Fibroblast of skin of back (primary cell): ENCODE measurements at places on chromosomes 13 and 19.

DNA sequence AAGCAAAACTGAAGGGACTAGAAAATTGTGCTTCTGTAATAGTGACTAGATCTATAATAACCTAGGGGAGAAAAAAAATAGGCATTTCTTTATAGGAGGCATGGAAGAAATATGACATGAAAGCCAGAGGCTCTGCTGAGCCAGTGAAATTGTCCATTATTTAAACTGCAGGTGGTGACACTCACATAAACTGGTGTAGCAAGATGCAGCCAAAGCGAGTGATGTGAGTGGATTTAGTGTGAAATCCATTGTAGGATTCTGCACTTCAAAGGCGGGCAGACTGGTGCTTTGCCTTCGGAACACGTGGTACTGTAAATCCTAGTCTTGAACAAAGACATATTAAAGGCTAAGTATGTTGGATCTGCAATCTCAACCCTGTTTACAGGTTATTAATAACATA, 361.9 kb downstream of the TBC1D4 start:
- DNase-seq, result no peak

DNA sequence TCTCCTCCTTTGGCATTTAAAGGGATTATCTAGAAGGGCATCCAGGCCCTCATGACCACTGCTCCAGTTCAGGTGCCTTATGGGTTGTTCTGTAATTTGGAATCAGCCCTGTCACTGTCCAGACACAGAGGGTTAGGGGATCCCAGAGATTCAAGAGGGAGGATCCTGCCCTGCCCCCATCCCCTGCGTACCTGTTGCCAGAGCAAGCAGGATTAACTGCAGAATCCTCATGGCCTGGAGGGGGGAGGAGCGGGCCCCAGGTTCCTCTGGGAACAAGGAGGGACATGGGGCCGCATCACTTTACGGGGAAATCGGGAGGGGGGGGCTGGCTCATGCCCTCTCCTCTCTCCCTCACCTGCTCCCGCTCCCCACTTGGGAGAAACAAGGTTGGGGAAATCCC, 1.0 kb downstream of the KLK11 start:
- no peak for DNase-seq

- no peak for DNase-seq
Observed at GRCh38 chr13:114275304-114275703, 6.1 kb upstream of the UPF3A start.

GRCh38 chr19:38840583-38840968, 9.0 kb upstream of the ECH1 start:
- no peak for DNase-seq

DNA sequence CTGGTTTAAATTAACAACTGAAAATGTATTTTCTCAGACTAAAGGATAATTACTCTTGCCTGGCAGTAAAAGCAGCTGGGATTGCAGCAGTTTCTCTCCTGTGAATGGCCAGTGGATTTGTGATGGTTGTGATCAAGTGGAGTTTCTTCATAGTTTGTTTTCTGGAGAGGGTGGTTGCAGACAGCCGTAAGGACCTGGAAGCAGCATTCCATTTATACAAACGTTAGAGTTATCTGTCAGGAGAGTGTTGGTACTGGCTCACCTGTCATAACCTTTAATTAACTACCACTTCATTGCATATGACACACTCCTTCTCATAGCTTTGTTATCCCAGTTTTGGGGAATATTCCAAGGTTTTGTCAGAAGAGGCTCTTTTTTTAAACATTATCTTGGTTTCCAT, 258.4 kb upstream of the SLC10A2 start:
- DNase-seq, result no peak

DNA sequence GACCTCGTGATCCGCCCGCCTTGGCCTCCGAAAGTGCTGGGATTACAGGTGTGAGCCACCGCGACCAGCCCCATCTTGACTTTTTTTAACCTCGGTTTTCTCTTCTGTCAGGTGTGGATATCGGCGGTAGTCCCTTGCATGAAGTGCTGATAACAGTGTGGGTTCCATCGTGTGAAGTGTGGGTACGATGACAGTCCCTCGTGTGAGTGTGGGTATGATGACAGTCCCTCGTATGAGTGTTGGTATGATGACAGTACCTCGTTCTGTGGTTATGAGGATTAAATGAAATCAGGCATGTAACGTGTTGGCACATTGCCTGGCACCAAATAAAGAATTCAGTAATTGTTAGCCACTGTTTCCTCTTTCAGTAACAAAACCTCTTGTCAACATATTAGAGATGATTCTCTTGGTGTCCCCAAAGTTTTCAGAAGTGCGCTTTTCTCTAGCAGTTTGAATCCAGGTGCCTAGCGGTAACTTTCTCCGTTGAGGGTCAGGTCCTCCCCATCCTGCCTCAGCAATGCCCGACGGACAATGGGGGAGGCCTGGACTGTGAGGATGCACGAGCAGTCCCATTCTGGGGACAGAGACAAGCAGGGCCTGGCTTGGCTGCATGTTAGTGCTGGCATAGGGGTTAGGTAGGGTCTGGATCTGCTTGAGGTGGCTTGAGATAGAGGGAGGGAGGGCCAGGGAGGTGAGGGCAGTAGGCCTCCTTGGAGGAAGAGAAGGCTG, 15.3 kb downstream of the GATAD2A start:
- DNase-seq, result peak; percentile 18

- DNase-seq, result no peak
Observed at GRCh38 chr13:21568854-21569253, 35.1 kb downstream of the MICU2 start.

GRCh38 chr19:10270180-10270615, 722 bp upstream of the ICAM1 start:
- DNase-seq, result no peak

DNA sequence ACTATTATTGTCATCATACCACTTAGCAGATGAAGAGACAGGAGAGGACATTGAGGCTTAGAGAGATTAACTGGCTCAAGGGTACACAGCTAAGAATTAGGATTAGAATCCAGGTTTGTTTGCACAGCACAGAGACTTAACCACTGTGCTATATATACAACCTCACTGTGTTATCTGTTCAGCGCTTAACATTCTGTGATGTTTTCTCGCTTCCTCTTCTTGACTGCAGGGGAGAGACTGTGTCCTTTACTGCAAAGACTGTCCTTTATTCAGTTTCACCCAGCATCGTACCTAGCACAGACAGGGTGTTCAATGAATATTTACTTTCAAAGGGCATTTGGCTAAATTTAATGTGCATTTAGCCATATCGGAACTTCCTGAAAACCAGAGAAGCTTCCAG, 54.9 kb upstream of the PCDH8 start:
- DNase-seq, result no peak

- DNase-seq, result peak; percentile 39
Observed at GRCh38 chr19:46537136-46538097, 41.8 kb upstream of the PNMA8B start.

DNA sequence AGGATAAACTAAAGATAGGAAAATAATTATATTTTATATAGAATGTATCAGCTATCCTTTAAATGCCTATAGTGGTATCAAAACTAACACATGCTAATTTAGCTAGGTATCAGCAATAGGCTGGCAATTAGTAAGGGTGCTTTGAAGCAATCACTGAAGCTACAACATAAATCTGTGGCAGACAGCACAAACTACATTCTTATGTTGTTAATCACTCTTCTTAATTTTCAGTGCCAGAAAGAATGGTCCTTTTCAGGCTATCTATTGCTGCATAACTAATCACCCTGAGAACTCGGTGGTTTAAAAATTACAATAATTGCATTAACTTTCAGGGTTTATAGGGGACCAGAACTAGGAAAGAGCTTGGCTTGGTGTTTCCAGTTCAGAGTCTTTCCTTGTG, 963.1 kb downstream of the EFNB2 start:
- DNase-seq, result peak; percentile 14

DNA sequence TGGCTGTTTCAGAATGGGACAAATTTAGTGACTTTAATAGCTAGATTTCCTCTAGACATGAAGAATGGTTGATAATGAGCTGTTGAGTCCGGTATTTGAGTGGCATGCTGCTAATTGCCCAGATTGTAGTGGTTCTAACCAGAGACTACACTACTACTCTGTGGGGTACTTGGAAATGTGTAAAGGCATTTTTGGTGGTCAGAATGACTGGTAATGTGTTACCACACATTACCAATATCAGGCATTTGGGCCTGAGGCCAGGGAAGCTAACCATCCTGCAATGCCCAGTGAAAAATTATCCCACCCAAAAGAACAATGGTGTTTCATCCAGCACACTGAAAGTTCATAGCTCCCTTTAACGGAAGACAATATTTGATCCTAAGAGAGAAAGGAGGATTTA, 17.5 kb upstream of the N4BP2L1 start:
- DNase-seq, result no peak

- DNase-seq, result no peak
Observed at GRCh38 chr13:107452833-107453232, 762.5 kb downstream of the LIG4 start.

DNA sequence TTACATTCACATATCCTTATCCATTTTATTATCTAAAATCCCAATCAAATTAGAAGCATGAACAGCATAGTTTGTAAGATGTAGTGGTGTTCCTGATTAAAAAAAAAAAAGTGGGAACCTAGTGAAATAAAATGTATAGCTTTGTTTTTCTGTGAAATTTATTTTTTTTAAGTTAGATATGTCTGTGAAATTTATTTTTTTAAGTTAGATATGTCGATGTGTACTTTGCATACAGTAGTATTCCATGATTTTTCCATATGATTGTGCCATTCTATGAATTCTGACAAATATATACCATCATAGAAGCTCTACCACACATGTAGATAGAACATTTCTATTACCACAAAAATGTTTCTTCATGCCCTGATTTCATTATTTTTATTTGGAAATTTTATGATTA, 6.0 kb upstream of the MAB21L1 start:
- DNase-seq, result no peak

- DNase-seq, result no peak
Observed at GRCh38 chr13:110466266-110466915, 95.1 kb downstream of the RAB20 start.

DNA sequence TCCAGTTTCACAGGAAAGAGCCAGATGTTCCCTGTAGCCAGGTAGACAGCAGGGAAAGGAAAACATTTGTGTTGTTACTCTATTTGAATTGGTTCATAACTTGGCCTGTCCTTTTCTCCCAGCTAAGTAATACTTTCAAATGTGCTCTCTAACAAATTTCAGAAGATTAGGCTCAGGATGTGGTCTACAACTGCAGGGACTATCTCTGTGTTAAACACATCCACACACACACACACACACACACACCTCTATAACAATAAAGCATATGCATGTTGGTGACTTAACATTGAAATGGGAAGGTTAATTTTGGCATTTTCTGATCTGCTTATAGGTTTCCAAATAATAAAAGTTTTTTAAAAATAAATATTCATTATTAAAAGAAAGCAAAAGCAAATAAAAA, 316.0 kb upstream of the ARGLU1 start:
- DNase-seq, result no peak

GRCh38 chr19:1481893-1482360, 2.9 kb upstream of the C19orf25 start:
- no peak for DNase-seq

DNA sequence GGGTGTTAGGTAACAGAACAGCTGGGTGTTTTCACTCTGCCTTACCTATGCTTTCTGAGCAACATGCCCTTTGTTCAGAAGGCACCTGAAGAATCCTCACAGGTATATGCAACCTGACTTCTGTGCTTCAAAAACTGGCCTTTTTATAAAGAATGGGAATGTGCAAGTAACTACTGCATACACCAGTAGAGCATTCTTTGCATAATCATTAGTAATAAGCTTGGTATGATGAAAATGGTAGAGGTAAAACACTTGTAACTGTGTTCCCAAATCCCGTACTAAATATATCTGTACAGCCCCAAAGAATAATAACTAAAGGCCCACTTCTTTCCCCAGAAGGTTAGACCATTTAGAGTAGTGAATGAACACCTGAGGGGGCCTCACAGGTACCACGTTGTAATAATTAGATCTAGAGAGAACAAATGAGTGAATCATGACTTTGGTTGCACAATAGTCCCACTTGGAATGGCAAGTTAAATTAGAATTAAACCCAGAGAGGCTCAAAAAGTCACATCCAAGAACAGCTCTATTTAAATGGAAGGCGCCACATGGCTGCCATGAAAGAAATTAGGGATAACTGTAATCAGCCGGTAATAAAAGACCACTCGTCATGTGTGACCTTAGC, 413.9 kb downstream of the KLF12 start:
- no peak for DNase-seq

DNA sequence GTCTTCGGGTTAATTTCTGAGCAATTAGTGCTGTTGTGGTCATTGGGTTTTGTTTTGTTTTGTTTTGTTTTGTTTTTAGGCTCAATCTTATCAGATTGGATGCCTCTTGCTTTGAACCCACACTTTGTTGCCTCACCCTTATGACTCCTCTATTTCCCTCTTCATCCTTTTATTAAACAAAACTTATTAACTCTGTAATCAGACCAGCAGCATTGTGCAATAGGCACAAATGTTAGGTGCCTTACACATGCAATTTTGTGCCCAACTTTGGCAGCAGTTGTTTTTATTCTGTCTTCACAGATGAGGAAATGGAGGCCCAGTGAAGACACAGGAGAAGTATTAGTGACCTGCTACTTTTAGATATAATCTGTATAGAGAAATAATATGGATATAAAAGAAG, 377.7 kb downstream of the KCNRG start:
- no peak for DNase-seq

DNA sequence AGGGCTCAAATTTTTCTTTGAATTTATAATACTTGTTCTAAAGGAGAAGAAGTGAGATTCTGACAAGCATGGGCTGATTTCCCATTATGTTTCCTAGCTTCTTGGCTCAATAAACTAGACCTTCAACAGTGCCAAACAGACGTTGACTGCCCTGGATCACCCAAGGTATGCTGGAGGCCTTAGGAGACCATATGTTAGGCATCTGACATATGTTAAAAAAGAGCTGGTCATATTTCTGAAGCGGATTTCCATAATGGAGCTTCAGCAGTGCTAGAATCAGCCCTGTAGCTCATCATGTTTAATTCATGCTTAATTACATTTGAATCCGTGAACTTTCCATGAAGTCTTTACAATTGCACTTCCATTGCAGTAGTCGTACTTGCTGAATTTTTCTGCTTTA, 653.3 kb downstream of the DIAPH3 start:
- no peak for DNase-seq

DNA sequence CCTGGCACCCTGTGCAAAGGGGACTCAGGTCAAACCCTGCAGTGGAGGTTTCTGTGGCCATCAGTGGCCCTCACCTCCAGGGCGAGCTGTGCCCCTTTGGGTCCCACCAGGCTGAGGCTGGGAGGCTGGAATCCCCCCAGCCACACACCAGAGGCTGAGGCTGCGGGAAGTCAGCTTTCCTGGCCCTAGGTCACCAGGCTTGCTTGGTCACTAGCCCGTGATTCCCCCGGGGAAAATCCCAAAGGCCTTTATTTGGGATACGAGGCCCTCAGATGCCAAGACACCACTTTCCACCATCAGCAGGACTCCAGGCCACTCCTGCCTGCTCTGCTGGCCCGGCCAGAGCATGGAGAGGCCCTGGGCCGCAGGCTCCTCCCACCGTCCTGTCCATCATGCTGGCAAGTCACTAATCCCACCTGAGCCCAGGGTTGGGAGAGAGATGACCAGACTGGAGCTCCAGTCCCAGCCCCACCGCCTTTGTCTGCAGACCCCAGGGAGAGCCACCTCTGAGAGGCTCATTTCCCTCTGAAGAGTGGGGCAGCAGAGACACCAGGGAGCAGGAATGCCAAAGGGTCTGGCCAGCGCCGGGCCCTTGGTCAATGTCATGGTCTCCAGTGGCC, 4.7 kb downstream of the NKPD1 start:
- DNase-seq, result no peak

- DNase-seq, result no peak
Observed at GRCh38 chr13:99800951-99801350, 170.6 kb downstream of the ZIC5 start.
